ENCODE measurements at places on chromosomes 1 and 21.
A peak's percentile ranks its signal among the peaks of the same experiment; 100 is the strongest.

DNA sequence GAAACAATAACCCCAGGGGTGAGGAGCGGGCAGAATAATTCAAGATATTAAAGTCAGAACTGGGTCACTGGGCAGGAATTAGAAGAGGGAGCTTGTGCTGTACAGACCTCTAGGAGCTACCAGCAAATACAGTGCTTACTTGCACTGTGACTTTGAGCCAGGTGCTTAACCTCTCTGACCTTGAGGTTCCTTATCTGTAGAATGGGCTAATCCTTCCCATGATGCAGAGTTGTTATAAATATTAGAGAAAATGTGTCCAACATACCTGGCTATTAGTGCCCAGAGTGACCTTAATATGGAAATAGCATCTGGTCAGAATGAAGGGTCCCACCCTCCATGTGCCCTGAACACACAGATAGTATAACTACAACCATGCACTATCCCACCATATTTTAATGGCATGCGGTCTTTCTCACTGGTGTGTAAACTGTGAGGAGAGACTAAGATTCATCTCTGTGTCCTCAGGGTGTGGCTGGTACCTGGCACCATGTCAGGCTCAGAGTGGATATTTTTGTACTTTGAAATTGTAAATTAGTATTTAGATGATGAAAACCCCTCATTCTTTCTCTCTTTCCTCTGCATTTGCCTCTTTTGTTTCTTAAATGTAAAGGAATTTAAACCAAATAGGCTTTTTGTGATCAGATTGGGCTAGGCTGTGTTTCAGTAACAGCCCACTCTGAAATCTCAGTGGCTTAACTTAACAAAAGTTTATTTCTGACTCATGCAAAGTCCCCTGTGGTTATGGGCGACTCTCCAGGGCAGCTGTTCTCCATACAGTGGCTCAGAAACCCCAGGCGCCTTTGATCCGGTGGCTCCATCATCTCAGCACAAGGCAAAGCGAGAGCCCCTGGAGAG is 60.0 kb upstream of the ROR1 start:
- no peak for DNase-seq

DNA sequence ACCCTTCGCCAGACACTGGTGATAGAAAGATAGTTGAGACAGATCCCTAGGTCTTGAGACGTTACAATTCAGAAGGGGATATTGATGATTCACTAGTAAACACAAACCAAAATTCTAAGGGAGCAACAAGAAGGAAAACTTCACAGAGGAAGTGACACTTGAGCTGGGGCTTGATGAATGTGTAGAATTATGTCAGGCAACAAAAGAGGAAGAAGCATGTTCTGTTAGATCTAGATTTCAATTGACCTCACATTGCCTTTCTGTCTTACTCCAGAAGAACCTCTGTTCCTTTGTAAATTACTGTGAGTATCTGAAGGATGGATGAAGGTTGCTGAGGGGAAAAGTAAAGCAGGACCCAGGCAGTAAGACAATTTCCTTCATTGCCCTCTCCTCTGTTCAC is 328.2 kb downstream of the KCTD3 start:
- no peak for DNase-seq

- DNase-seq = no peak
Observed at GRCh38 chr1:106964495-106964894, 92.0 kb upstream of the PRMT6 start.

DNA sequence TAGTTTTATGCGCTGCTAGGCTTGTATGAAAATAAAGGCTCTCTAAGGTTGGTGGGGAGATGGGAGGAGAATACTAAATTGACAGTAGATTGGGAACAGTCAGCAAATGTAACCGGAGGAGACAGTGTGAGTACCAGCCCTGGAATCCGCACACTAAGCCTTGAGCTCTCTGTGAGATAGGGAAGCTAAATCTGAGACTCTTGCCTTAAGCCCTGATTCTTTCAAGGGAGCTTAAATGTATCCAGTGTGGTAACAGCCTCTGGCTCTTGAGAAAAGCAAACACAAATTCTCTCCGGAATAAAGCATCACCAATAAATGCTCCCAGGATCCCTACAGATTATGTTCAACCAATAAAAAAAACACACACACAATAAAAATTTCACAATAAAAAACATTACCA is 33.0 kb upstream of the PDPN start:
- DNase-seq = peak; percentile 53

DNA sequence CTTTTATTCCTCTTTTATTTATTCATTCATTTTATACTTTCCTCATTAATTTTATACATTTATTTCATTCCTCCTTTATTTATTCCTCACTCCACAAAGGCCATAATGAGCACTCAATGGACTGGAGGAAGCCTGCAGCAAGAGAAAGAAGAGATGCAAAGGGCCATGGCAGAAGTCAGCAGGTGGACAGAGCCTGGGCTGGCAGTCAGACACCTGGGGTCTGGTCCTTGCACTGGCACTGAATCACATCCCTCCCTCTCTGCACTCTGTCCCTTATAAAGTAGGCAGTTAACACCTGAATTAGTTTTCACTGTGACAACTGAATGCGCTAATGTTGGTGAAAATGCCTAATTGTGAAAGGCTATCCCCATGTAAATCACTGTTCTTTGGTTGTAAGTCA is 38.6 kb downstream of the FAM78B start:
- no peak for DNase-seq

DNA sequence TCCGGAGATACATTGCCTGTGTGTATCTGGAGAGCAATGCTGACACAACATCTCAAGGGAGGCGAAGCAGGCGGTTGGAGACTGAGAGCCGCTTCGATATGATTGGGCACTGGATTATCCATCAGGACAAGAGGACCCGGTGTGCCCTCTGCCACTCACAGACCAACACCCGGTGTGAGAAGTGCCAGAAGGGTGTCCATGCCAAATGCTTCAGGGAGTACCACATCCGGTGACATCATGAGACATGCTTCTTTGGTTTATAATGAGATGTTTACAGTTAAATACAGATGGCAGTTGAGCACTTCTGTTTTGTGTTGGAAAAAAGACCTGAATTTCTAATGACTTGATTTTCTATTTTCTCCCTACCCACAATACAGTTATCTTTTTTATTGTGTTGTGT is 12.1 kb downstream of the PGBD2 start:
- DNase-seq = no peak

DNA sequence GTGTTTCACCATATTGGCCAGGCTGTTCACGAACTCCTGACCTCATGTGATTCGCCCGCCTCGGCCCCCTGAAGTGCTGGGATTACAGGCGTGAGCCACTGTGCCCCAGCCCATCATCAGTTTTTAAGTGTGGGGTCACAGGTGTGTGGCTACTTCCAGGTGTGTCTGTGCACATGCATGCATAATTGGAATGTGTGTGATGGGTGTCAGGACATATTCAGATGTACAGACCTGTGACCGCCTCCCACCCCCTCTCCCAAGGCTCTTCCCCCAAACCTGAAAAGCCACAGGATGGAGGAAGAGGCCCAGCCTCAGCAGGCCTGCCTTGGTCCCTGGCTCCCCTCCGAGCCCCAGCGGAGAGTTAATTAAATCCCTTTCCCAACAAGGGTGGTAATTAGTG is 37.3 kb upstream of the CSF3R start:
- no peak for DNase-seq

DNA sequence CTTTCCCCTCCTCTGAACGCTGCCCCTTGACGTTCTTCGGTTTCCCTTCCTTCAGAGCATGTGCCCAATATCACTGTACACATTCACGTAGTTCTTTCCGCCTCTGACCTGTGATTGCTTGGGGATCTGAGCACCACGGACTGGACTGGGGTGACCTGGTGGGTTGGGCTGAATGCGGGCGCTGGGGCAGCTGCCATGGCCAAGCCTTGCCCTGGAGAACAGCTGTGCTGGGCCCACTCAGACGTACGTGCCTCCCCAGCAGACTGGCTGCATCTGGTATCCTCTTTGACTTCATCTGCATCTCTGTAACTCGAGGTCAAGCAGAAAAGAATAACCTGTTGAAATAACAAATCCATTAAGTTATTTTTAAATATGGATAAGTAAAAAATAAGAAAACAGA is 35.1 kb upstream of the DISC1 start:
- DNase-seq = no peak

- DNase-seq = no peak
Observed at GRCh38 chr1:200445213-200445612, 35.4 kb upstream of the ZNF281 start.

DNA sequence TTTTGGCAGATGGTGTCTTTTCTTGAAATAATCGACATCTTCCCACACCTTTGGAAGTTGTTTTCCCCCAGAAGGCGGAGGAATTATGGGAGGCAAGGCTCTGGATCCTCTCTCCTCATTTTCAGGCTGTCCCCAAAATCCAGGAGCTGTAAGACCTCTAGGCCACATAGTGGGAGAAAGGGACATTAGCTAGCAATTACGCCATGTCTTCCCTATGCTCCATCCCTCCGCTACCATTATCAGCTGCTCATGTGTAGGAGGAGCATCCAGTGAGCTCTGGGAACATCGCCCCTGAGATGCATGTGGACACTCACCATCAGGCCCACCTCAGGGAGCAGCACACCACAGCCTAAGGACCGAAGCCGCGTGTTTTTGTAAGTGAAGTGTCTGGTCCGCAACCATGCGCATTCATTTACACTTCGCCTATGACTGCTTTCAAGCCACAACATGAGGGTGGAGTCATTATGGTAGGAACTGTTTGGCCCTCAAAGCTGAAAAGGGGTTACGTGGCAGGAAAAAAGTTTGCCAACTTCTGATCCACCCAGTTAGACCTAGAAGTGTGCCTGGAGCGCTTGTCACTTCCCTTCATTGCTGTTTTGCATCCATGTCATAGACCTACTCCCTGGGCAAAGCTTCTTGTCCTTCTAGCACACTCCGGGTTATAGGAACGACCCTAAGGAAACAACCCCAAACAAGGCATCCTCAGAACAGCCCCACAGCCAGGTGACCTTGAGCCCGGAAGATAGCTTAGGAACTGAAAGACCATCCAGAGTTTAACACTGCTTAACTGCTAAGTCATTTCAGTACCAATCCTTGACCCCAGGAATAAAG is 85.5 kb downstream of the C1orf94 start:
- DNase-seq = no peak

DNA sequence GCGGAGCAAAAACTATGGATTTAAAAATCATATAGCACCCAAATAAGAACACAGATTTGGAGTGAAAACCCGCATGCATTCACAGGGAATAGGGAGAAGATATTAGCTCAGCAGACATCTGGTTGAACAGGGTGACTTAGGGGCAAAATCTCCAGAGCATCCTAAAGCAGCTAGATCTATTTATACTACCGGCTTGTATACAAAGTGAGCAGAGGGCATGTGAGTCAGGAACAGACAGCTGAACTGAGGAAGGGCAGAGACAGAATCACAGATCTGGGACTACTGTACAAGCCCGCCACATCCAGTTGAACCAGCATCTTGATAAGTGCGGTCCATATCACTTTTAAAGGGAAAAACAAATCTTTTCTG is 35.2 kb upstream of the EXOSC10 start:
- no peak for DNase-seq

- DNase-seq = no peak
Observed at GRCh38 chr21:45064618-45065399, 9.6 kb upstream of the ADARB1 start.

- DNase-seq = peak; percentile 59
Observed at GRCh38 chr1:27300341-27301051, 21.5 kb upstream of the TMEM222 start.

GRCh38 chr1:11951901-11952300 is 17.4 kb downstream of the PLOD1 start:
- DNase-seq = no peak

DNA sequence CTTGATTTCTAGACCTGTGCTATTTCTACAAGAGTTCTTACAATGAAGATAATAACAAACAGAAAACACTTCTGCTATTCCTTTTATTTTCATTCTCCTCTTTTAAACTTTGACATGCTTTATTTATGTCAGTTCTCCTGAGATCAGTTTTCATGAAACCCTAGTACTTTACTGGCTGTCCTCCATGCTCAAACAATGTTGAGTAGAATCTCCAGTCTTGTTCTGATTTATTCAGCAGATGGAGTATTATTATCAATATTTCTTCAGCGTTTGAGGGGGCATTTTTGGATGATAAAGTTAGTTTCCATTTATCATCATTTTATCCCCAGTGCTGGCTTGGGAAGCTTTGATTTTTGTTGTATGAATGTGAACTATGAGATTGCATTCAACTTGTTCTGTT is 85.9 kb upstream of the WARS2 start:
- DNase-seq = no peak

DNA sequence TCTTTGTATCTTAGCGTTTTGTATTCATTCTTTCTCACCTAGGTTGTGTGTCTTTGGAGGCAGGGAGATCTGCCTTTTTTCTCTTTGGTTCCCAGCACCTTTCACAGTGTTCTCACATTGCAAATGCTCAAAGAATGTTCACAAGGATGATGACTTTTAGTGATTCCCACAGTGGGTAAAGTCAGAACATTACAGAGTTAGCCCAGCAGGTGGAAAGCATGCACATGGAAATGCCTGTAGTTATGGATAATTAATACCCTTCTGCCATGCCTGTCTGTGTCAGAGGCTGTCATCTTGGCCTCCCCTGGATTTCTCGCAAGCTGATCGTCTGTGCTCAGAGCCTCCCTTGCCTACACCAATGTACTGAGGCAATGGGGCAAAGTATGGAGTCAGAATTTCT is 458.9 kb downstream of the LMO4 start:
- DNase-seq = no peak

DNA sequence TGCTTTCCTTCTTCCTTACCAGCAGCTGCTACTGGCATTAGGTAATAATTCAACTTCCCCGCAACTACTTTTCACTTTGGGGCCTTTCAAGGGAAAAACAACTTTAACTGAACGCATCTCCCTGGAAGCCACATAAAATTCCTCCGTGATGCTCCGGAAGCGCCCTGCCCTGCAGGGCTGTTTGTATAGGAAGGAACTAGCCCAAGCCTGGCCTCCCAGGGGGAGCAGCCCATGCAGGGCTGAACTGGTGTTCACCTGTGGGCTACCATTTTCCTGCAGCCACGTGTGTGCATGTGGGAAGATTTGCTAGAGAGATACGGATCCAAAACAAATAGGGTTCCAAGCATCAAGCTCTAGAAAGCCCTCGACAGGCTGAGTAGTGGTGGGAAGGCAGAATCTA is 14.4 kb downstream of the CLDN14 start:
- DNase-seq = no peak

DNA sequence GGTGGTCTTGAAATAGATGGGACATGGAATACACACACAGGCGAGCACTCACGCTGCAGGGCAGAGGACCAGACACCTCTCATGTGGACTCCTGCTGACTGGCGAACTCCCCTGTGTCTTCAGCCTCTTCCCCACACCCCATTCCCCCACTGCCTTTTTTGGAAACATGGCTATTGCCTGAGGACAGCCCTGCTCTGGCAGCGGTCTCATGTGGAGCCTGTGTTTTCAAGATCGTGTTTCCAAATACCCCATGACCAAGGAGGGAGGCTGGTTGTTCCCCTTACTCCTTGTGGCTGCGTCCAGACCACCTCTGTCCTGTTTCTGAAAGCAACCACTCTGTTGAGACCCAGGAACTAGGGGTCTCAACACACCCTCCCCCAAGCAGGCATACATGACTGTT is 119.4 kb downstream of the C1orf94 start:
- no peak for DNase-seq
